ENCODE measurements at places on chromosomes 4 and X.
A peak's percentile ranks its signal among the peaks of the same experiment; 100 is the strongest.

- no peak for DNase-seq
Observed at GRCh38 chrX:132395645-132396044, 93.2 kb downstream of the MBNL3 start.

- DNase-seq, result no peak
Observed at GRCh38 chr4:117264072-117264471, 178.7 kb upstream of the TRAM1L1 start.

- peak; percentile 2 for DNase-seq
Observed at GRCh38 chrX:136608295-136608933, 39.5 kb upstream of the CD40LG start.

GRCh38 chr4:80486603-80487002 is 151.1 kb downstream of the CFAP299 start:
- DNase-seq, result no peak

- no peak for DNase-seq
Observed at GRCh38 chr4:174278467-174278866, 5.0 kb downstream of the FBXO8 start.

DNA sequence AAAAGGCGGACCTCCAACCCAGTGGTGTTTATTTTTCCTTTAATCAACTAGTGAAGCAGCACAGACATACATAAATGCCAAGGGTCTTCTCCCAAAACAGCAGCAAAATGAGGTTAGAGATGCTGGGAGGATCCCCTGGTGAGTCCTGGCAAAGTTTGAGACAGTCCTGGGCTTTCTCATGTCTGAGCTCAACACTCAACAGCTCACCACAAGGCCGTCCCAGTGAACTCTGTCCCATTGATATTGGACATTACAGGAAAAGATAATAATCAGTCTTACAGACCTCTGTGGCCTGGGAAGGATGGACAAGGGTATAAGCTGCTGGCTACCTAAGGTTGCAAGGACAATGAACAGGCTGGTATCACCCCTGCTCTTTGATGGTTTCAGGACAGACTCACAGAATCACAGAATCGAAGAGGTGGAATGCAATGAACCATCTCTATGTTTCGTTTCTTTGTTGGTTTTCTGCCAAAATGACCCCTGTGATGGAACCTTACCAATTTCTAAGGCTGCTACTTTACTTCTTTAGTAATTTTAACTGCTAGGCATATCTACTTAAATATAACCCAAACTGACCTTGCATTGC is 551.8 kb downstream of the RAB28 start:
- no peak for DNase-seq

- peak; percentile 25 for DNase-seq
Observed at GRCh38 chr4:70601422-70602039, 9.5 kb downstream of the AMBN start.

GRCh38 chr4:30719454-30720020 is 632 bp upstream of the PCDH7 start:
- no peak for DNase-seq

DNA sequence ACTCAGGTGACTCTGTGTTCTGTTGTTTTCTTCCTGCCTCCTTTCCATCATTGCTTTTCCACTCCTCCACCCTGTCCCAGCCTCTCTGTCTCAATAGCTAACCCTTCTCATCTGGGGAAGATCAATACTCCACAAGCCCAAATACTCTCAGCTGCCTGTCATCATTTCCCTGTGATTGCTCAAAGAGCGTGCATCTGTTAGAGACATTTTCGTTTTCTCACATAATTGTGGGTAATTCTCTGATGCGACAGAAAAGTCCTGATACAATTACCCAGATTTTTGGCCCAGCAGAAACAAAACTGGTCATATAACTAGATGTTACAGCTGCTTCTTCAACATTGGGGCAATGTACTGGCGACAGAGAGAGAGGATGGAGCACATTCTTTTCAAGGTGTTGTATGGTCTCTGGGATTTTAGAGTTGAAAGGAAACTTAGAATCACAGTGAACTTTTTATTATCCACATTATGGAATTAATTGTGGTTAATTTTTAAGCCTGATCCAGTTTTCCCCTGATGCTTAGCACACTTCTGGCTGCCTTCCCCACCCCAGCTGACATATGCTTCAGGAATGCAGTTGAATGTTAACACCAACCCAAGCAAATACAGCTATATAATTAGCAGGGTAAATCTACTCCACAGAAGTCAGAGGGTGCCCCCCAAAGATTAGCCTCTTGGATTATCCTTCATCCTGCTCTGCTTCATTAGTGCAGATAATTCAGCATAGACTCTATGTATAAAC is 171.4 kb upstream of the ANXA3 start:
- no peak for DNase-seq

DNA sequence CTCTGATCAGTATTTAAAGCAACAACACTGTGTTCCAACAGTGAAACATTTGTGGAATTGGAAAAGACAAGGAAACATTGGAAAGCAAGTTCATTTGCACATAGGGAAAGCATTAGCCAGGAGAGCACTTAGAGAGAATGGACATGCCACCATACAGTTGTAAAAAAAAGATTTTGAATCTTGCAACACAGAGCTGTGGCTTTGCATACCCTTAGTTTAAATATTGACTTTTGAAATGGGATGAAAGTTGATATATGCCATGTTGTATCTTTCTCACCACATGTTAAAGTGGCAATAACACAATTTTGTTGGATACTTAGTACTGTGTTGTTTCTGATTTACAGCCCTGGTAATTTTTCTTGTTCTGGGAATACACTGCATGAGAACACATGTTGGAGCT is 208.1 kb downstream of the BMPR1B start:
- DNase-seq, result no peak

DNA sequence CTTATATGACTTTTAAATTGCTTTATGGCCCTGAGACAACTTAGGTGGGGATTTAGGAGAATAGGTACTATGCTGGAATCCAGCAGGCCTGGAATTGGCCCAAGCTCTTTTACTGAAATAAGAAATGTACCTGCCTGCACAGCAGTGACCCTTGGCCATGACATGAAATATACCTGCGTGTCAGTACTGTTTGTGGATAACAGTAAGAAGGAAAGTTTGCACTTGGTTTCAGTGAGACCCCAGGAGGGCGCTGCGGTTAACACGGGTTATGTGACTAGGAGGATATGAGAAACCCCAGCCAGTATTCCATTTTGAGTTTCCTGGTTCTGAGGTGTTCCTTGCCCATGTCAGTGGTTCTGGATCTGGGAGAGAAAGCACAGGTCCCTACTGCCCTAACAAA is 5.3 kb downstream of the MTM1 start:
- no peak for DNase-seq

- DNase-seq, result no peak
Observed at GRCh38 chr4:87529187-87529586, at the start of gene SPARCL1. TSS of gene SPARCL1 (minus strand) at chr4:87529376. CDS start at chr4:87499574, 29,802 bp downstream.

DNA sequence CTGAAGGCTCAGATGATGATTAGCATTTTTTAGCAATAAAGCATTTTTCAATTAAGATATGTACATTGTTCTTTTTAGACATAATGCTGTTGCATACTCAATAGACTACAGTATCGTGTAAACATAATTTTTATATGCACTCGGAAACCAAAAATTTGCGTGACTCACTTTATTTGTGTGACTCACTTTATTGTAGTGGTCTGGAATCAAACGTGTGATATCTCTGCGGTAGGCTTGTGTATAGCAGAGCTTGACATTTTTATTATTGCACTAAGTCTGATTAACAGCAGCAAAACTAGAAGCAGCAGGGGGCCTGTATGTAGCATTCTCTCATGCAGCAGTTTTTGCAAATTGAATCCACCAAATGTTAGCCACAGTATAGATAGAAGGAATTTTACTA is 119.1 kb upstream of the PRDX4 start:
- DNase-seq, result no peak

- no peak for DNase-seq
Observed at GRCh38 chrX:115896362-115896761, 274.2 kb upstream of the AGTR2 start.

- DNase-seq, result no peak
Observed at GRCh38 chr4:16720761-16721160, 177.7 kb downstream of the LDB2 start.

GRCh38 chr4:88159229-88159725 is 838 bp upstream of the ABCG2 start:
- DNase-seq, result no peak
